ENCODE measurements at places on chromosomes 12 and 14.

- DNase-seq = no peak
Measured at GRCh38 chr12:120999191-121000120, 16.8 kb downstream of the C12orf43 start.

DNA sequence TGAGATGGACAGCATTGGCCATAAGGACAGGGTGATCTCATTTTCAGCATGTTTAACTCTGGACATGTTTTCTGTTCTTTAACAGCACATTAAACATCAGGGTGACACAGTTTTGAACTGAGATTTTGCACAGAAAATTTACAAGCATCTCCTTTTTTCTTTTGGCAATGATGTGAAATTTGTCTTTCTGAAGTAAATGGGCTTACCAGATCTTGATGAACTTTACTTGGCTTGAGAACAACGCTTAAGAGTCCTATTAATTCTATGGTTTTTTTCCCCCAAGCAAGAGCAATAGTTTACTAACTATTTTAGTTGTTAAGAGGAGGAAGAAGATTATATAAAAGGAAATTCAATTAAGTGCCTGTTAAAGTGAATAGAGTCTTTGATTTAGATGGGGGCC lies 491.0 kb downstream of the SNAPC1 start:
- DNase-seq = no peak

GRCh38 chr12:104682790-104683279 lies 226.1 kb downstream of the CHST11 start:
- no peak for DNase-seq

GRCh38 chr12:40439771-40440492 lies 215.1 kb downstream of the LRRK2 start:
- DNase-seq = no peak

- no peak for DNase-seq
Measured at GRCh38 chr14:41022932-41023331, 583.7 kb upstream of the LRFN5 start.

DNA sequence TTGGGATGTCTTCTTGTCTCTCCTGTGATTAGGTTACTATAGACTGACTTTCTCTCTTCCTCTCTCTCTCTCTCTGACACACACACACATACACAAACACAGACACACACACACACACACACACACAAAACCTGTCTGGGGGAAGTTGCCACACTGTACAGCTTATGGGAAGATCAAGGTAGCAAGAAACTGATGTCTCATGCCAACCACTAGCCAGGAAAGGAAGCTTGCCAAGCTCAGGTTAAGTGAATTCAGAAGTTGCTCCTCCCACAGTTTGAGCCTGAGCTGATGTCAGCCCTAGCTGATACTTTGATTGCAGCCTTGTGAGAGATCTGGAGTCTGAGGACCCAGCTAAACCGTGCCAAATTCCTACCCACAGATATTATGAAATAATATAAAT lies 67.1 kb downstream of the PPFIA2 start:
- no peak for DNase-seq

DNA sequence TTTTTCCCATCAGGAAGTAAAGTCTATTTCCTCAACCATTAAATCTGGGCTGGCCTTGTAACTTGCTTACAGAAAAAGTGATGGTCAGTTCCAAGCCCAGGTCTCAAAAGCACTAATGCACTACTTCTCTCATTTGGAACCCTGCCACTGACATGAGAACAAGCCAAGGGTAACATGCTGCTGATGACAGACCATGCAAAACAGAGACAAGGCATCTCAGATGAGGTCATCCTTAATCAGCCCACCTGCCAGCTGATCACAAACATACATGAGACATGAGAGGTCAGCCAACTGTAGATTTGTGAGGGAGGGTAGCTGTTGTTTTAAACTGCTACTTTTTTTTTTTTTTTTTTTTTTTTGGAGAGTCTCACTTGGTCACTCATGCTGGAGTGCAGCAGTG lies 16.2 kb downstream of the TWF1 start:
- no peak for DNase-seq

GRCh38 chr12:24770334-24770733 lies 178.6 kb downstream of the BCAT1 start:
- no peak for DNase-seq

GRCh38 chr12:3604748-3605586 lies 114.0 kb downstream of the PRMT8 start:
- no peak for DNase-seq

DNA sequence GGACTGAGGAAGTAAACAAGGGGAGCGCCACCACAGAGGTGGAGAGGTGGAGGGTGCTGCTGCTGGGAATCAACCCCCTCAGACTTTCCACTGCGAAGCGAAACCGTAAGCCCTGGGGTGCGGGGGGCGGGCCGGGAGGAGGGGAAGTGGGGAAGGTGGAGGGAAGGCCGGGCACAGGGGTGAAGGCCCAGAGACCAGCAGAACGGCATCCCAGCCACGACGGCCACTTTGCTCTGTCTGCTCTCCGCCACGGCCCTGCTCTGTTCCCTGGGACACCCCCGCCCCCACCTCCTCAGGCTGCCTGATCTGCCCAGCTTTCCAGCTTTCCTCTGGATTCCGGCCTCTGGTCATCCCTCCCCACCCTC lies at the start of gene LAG3:
Gene LAG3, plus strand, starts transcription at position 190 of the 365 bp plus-strand sequence. CDS start 333 bp downstream, outside the sequence.
- DNase-seq = no peak

DNA sequence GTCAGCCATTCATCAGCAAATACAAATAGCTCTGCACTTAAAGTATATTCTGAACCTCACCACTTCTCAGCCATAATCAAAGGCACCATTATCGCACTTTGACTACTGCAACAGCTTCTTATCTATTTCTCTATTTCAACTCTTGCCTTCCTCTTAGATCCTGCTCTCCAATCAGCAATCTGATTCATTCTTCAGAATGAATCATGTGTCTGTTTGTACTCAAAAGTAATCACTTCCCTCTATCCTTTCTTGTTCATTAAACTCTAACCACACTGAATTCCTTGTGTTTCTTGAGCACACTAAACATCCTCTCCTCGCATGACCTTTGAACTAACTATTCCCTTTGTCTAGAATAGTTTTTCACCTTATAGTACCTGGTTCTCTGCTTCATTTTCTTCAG lies 12.8 kb upstream of the OR4E1 start:
- DNase-seq = no peak

DNA sequence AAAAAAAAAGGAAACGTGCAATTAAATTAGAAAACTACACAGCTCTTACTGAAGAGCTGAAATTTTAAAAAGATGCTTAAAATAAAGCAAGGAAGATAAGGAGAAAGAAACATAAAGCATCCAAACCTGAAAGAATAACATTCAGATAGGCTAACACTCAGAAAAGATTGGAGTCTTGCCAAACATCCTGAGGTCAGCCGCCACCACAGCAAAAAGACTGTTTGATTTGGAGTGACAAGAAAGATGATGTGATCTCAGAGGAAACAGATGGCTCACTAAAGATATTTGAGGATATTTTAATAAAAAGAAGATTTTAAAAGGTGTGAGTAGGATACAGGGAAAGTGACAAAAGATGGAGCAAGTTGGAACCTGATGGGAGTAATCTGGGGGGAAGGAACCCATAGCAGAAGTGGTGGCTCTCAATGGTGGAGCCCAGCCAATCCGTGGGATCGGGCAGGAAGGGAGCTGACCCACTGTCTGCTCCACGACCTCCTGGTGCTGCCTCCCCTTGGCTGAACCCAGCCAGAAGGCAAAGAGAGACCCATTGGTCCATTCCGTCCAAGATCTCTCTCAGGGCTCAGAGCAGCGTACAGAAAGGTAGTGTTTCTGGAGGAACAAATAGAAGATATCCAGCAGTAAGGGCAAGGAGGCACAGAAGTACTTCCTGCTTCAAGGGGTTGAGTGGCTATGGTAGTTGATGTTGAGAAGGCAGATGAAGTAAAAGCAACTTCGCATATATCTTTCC lies 469.6 kb downstream of the RGS6 start:
- no peak for DNase-seq

GRCh38 chr12:113268621-113269020 lies 47.4 kb downstream of the TPCN1 start:
- DNase-seq = no peak

DNA sequence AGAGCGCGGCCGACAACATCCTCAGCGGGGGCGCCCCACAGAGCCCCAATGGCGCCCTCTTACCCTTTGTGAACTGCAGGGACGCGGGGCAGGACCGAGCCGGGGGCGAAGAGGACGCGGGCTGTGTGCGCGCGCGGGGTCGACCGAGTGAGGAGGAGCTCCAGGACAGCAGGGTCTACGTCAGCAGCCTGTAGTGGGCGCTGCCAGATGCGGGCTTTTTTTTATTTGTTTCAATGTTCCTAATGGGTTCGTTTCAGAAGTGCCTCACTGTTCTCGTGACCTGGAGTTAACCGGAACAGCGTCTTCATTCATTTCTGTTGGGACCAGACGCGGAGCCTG lies 103.8 kb upstream of the FKBP4 start:
- DNase-seq = no peak

DNA sequence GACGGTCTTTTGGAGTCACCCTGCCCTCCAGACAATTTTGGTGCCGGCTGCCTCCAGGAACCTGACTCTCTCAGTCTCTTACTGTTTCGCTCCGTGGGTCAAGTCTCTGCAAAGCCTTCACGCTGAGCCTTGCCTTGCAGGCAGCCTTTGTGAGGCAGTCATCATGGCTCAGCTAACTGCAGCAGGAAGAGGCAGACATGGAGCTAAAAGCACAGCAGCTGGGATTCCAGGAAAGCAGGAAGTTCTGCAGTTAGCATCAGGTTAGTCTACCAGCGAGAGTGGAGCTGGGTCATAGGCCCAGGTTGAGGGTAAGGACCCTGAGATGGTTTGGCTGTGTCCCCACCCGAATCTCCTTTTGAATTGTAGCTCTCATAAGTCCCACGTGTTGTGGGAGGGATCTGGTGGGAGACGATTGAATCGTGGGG lies 305.4 kb downstream of the PCNX1 start:
- no peak for DNase-seq

DNA sequence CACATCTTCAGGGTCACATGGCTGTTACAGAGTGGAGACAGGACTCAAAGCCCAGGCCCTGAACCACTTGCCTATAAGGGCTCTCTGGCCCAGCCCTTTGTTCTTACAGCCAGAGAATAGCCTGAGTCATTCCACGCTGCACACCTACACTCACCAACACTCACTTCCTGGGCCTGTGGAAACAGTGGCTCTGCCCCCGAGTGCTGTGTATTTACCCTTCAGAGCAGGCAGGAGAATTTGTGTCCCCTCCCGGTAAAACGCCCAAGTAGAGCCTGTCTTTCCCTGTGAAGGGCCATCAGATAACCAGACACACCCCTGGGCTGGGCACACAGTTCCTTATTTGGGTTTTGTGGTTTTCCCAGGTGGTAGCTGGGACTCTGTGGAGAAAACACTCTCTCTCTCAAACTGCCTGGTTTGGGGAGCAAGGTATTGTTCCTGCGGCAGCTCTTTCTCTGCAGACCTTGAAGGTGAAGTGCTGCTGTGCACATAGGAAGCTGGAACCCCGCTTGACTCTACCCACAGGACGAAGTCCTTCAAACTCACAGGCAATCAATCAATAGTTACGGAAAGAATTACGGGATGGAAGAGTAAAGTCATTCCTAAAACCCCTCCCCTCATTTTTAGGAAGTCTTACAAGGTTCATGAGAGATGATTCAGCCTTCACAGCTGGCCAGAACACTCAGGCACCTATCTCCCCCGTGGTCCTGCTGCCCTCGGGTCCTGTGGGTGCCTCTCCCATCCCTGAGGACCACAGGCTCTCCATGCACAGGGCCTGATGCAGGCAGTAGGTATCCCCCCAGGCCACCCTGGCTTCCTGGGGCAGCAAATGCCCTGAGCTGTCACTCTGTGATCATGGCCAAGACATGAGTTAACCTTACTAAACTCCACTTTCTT lies 20.3 kb downstream of the FIGNL2 start:
- no peak for DNase-seq

- no peak for DNase-seq
Measured at GRCh38 chr14:21136024-21136423, 19.8 kb downstream of the OR5AU1 start.

DNA sequence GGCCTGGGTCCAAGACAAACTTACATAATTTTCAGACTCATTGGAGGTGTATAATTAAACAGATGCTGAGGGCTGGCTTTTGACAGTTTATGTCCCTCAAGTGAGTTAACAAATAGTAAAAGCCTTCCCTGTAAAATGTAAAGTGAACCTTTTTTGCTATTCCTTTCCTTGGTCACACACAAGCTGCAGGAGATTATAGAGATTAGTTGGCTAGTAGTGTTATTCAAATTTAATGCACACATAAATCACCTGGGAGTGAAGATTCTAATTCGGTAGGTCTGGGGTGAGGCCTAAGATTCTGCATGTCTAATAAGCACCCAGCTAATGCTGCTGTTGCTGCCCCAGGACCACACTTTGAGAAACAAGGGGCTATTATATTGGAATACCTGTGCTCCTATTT lies 206.2 kb upstream of the SSTR1 start:
- DNase-seq = no peak

- DNase-seq = no peak
Measured at GRCh38 chr14:59463787-59464485, 1.2 kb downstream of the GPR135 start.

DNA sequence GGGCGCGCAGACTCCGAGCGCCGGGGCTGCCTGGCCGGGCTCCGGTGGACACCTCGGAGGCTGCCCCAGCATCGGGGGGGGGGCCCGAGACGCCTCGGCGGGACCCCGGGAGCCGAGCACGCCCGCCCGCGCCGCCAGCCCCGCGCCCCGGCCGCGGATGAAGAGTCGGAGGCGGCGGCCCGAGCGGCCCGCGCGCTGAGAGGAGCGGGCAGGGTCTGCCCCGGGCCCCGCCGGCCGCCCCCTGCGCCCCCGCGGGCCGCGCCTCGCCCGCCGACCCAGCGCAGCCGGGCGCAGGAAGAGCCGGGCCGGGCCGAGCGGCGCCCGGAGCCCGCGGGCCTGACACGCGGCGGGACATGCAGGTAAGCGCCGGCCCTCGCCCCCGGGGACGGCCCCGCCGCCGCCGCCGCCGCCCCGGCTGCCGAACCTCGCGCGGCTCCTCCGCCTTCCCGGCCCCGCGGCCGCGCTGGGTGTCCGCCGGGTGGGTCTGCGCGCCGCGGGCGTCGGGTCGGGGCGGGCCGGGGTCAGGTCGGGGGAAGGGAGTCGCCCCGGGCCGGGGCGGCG lies 63.7 kb downstream of the FBXL14 start:
- DNase-seq = no peak

DNA sequence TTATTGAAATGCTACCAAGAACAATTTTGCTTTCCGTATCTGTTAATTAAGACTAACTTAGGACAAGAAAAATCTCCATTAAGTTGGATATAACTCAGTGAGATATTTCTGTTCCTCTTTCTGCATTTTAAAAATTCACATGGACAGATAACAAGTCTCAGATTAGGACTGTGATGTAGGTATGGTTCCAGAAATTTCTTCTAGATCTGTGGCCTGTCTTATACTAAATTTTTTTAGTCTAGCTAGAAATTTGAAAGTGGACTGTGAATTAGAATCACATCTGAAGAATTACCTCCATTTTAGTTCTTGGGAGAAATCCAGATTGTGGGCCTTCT lies 41.6 kb downstream of the USP15 start:
- no peak for DNase-seq

- DNase-seq = no peak
Measured at GRCh38 chr12:101928556-101928955, 51.2 kb downstream of the DRAM1 start.

GRCh38 chr14:43579671-43580070 lies 927.4 kb downstream of the FSCB start:
- DNase-seq = no peak
